ENCODE measurements at places on chromosomes 5 and 9.
A peak's percentile ranks its signal among the peaks of the same experiment; 100 is the strongest.

- no peak for DNase-seq
Observed at GRCh38 chr9:73154722-73155121, 3.1 kb downstream of the ANXA1 start.

GRCh38 chr9:100167176-100167575 is 68.1 kb downstream of the INVS start:
- DNase-seq = no peak

- DNase-seq = no peak
Observed at GRCh38 chr9:86040861-86041155, 58.5 kb downstream of the GOLM1 start.

- no peak for DNase-seq
Observed at GRCh38 chr5:146283344-146283761, 55.3 kb upstream of the POU4F3 start.

- peak; percentile 60 for DNase-seq
Observed at GRCh38 chr9:70079417-70080037, 35.9 kb downstream of the MAMDC2 start.

- DNase-seq = no peak
Observed at GRCh38 chr9:8804613-8805012, 1005.0 kb upstream of the DMAC1 start.

GRCh38 chr5:7706256-7706655 is 144.7 kb downstream of the CFAP90 start:
- DNase-seq = no peak

- DNase-seq = no peak
Observed at GRCh38 chr9:33029231-33029786, 4.2 kb downstream of the DNAJA1 start.

- no peak for DNase-seq
Observed at GRCh38 chr5:96476654-96477053, 43.6 kb upstream of the PCSK1 start.

GRCh38 chr5:11851965-11852716 is 52.1 kb downstream of the CTNND2 start:
- DNase-seq = no peak

DNA sequence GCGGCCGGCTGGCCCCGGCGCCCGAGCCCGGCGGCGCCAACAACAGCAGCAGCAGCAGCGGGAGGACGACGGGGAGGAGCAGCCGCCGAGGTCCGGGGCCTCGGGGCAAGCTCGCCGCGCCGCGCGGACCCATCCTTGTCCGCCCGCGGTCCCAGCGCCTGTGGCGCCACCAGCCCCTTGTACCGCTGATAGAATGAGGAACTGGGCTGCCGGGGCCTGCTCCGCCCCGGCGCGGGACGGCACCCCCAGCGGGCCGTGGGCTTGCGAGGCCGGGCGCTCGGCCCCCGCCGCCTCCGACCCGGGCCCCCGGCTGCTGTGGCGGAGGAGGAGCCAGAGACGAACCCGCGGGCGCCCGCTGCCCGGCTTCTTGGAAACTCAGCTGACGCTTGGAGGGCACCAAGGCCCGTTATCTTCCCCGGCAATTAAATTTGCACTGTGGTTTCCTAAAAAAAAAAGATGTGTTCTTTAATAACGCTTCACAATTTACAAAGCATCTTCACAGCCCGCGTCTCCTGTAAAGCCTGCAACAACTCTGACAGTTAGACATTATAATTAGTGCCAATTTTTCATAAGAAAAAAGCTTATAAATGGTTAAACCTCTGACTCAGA is at the start of gene ARSB:
ARSB (minus strand) TSS at position 195 of the 609 bp plus-strand sequence; CDS start at position 133, 62 bp downstream.
- DNase-seq = no peak

GRCh38 chr5:43007911-43008362 is 32.2 kb downstream of the ANXA2R start:
- peak; percentile 72 for DNase-seq

DNA sequence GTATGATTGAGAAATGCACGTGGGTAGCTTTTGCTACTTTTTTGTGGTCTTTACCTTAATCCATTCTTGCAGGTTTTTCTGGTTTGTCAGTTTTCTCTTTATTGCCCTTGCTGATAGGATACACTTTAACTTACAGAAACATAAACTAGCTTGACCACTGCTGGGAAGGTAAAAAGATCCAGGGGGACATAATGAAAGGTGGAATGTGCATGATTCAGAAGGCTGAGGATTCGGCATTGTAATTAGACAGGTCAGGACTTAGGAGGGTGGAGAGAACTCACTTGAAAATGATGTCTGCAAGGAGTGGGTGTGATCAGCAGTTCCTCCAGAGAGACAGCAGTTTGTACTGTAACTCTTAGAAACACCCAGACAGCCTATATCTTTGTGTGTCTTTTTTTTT is 19.8 kb upstream of the TXNDC8 start:
- no peak for DNase-seq

DNA sequence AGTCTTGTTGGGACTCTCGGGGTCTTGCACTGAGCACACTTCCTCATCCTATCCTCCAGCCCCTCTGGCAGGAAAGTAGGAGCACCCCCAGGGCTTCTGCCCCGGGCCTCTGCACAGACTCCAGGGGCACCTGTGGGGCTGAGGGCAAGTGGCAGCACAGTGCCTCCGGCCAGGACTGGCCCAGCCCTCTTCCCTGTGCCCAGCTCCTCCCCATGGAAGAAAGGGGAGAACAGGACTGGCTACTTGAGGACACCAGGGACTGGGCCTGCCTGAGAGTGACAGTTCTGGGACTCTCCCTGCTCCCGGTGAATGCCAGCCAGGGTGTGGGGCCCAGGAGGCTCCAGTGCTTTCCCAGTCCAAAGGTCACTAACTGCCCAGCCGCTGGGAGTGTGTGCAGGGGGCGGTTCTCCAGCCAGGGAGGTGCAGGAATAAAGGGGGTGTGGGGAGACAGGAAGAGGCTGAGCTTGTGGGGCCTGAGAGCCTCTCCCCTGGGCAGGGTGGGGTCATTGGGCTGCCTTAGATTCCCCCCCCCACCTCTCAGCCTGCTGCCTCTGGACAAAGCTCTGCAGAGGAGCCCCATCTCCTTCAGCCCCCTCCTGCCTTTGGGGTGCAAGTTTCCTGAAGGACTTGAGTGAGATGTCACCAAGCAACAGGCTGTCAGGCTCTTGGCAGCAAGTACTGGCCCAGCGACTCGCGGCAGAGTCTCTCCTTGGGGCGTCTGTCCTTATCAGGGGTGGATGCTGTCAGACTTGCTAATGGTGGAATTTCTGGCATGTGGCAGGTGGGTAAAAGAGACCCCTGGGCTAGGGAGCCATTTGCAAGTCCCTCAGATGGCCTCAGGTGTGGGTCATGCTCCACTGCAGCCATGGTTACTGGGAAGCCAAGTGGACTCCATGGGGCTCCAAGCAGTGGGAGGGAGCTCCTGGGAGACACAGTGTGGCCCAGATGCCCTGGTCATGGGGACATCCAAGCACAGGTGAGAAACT is 19.1 kb upstream of the JADE2 start:
- DNase-seq = no peak

- no peak for DNase-seq
Observed at GRCh38 chr9:119951090-119951489, 581.9 kb upstream of the BRINP1 start.

DNA sequence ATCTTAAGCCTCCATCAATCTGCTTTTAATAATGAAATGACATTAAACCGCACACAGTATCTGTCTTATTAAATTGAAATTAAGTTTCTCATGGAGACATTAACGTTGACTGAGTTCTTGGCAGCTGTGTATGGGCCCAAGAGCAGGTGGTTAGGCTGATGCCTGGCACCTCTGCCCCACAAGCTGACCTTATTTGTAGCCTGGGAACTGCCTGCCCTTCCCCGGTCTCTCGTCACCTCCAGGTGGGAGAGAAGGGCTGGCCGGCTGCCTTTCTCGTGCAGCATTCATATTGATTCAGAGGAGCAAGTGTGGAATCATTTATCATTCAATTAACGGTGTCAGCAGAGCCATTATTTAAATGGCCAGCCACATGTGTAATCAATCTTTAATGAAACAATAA is 53.0 kb upstream of the FCN1 start:
- no peak for DNase-seq

DNA sequence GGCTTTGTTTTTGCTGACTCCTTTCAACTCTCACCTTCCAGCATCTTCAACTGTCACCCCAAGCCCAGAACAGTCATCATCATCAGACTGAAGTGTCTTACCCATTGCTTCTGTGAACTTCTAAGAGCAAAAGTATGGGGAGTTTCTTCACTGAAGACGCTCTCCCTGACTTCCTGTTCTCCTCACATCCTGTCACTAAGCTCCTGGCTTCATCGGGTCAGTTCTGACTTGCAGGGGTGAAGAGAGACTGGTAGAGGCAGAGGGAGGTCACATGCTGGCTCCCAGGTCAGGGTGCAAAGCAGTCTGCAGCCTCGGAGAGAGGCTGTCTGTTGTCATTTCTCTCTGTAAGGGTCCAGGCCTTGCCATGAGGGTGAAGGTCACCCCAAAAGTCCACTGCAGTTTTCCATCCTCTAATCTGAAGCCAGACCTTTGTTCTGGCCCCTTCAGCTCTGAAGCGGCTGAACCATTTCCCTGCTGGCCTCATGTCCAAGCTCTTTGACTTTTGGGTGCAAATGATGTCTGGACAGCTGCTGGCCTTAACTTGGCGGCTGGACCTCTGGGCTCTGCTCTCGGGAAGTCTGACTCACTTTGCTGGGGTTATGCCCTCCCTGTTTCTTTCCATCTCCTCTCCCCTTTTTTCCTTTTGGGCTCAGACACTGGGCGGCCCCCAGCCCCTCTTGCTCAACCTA is 305.0 kb downstream of the RAB3C start:
- no peak for DNase-seq

GRCh38 chr5:96331210-96331609 is 101.8 kb downstream of the PCSK1 start:
- DNase-seq = no peak

DNA sequence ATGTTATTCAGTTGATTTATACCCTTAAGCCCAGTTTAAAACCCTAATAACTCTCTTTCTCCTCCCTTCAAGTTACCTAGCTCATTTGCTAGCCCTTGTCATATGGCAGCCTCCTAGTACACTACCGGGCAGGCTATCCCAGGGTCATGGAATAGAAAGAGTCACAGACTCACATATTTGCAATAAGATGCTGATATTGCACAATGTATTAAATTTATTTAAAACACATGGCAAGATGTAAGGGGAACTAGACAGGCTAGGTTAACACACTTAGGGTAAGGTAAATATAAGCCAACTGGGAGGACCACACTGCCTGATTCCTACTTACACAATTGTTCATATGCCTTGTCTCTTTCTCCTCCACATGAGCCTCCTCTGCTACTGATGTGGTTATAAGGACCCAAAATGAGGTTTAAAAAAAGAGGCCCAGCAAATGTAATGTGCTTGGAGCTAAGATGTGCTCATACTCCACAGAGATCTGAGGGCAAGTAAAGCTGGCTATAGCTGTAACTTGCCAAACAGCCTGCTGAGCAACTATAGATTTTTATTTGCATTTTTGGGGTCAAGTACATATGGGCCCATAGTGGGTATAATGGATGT is 130.0 kb downstream of the ENC1 start:
- no peak for DNase-seq

DNA sequence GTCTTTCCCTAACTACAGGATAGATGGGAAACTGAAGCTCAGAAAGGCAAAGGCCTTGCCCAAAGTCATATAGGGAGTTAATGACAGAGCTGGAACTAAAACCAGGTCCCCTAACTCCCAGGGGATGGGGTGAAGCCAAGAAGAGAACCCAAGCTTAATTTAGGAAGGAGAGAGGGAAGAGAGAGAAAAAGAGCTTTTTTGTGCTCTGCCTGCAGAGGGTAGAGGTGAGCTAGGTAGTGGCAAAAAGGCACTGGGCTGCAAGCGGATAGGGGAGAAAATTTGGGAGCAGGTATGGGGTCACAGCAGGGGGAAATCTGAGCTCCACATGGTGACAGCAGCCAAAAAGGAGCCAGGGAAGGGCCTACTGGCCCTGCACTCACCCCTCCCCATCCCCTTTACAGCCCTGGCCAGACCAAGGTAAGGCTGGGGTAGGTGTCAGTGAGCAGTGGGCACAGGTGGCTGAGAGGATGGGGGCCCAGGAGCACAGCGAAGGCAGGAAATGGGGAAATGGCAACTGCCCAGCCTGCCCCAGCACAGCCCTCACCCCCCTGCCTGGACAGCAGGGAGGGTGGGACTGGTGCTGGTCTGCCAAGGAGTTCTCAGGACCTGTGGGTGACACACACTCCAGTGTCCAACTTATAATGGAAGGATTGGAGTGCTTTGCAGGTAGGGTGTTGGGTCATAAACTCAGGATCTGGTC is 3.3 kb downstream of the ENHO start:
- no peak for DNase-seq

DNA sequence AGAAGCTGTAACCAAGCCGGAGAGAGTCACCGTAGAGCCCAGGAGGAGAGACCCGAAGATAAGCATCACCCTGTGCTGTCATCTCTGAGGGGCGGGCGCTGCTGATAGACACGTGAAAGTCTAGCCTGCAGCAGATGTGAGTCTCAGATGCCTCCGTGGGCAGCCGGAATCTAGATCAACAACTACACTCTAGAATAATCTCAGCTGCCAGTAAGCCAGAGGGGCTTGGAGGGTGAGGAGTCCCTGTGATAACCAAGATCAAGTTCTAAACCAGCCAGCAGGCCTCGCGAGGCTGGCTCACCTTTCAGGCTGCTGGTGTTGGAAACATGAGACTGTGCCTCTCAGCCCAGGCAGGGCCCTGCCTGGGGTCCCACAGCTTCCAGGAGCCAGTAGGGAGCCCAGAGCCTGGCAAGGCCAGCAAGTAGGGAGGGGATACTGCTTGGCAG is 54.1 kb downstream of the DAPK1 start:
- DNase-seq = no peak

GRCh38 chr5:79850941-79851340 is 140.1 kb downstream of the MTX3 start:
- no peak for DNase-seq

DNA sequence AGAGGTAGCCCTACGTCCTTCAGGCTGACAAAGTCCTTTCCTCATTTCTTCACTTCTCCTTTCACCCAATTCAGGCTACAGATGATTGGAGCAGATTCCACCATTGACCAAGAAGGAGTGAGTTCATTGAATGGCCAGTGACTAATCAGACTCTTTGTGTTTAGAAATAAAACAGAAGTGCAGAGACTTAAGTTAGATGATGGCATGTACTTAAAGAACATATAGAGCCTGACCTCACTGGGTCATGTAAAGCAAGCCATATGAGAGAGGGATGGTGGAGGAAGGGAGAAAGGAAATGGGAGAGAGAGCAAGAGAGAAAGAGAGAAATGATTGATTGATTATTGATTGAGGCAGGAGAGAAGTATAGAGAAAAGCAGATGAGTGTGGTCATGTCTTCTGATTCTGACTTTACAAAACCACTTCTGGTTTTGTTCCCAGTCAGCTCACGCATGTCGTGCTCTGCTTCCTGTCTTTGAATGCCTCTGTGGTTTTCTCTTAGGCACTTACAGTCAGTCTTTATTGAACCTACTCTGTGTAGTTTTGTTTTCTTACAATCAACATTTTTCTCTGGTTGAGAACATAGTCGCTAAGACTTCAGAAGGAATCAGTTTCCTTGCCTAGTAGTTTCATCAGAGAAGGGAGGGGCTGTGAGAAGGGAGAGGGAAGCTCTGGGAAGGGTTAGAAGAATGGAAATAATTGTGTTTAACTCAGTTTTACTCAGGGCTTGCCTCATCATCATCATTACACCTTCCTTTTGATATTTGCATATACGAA is 149.2 kb upstream of the KLF9 start:
- DNase-seq = no peak

- DNase-seq = no peak
Observed at GRCh38 chr5:1772634-1773033, 27.0 kb downstream of the MRPL36 start.

- peak; percentile 17 for DNase-seq
Observed at GRCh38 chr9:129111528-129112151, 425 bp downstream of the PTPA start.

- DNase-seq = no peak
Observed at GRCh38 chr5:6734243-6734700, 21.0 kb downstream of the TENT4A start.

- no peak for DNase-seq
Observed at GRCh38 chr9:133942206-133942975, 49.7 kb downstream of the VAV2 start.
